ENCODE measurements at places on chromosomes 16 and 17.

DNA sequence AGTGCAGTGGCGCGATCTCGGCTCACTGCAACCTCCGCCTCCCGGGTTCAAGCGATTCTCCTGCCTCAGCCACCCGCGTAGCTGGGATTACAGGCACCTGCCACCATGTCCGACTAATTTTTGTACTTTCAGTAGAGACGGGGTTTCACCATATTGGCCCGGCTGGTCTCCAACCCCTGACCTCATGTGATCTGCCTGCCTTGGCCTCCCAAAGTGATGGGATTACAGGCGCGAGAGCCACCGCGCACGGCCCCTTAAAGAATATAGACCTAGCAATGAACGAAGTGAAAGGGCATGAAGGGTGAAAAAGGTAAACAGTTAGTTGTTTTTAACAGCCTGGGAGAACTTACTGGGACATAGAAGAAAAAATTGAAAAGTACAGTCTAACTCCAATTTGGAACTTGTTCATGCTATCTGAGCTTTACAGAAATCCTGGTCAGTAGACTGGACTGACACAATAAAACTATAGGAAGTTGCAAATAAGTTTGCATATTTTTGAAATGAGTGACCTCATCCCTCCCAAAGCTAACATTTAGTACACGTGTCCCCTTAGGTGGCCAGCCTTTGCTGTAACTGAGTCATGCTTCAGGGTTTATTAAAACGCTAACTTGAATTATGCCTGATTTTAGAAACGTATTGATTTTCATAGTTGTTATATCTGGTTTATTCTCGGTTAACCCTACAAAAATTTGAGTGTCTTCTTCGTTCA lies 1.8 kb downstream of the COG1 start:
- DNase-seq = peak; percentile 14

- no peak for DNase-seq
Measured at GRCh38 chr16:25827709-25828108, 135.9 kb downstream of the HS3ST4 start.

- no peak for DNase-seq
Measured at GRCh38 chr16:82522026-82522425, 104.7 kb upstream of the CDH13 start.

- no peak for DNase-seq
Measured at GRCh38 chr17:38741921-38742410, 6.2 kb downstream of the PCGF2 start.

DNA sequence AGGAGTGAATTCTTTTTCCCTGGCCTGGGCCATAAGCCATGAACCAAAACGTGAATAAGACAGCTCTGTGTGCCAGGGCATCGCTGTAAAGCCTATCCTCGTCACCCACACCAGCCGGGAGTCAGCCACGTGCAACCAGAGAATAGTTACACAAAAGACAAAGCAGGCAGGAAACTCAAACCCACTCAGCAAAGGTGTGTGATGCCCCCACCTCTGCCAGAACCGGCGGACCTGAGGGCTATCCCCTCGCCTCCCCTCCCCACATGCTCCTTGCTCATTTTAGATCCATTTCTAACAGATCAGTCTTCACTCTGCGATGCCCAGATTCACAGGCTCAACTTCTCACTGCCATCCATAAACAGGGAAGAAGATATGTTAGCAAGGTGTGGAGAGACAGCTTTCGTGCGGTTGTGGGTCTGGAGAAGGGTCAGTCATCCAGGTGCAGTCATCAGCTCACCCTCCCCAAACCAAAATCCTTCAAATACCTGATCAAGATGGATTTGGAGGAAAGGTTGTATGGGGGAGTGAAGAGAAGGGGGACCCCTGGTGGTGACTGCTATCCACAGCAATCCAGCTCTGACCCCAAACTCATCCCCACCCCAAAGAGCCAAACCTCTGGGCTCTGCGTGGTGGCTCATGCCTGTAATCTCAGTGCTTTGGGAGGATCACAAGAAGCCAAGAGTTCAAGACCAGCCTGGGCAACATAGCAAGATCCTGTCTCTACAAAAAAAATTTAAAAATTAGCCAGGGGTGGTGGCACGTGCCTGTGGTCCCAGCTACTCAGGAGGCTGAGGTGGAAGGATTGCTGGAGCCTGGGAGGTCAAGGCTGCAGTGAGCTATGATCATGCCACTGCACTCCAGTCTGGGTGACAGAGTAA lies 219.2 kb downstream of the C16orf78 start:
- DNase-seq = peak; percentile 61
